ENCODE measurements at places on chromosomes 12 and 14. TPM values are rescaled to one million over a fixed set of nuclear protein-coding genes. Genes with fewer than 3 reads are reported as not detected.

DNA sequence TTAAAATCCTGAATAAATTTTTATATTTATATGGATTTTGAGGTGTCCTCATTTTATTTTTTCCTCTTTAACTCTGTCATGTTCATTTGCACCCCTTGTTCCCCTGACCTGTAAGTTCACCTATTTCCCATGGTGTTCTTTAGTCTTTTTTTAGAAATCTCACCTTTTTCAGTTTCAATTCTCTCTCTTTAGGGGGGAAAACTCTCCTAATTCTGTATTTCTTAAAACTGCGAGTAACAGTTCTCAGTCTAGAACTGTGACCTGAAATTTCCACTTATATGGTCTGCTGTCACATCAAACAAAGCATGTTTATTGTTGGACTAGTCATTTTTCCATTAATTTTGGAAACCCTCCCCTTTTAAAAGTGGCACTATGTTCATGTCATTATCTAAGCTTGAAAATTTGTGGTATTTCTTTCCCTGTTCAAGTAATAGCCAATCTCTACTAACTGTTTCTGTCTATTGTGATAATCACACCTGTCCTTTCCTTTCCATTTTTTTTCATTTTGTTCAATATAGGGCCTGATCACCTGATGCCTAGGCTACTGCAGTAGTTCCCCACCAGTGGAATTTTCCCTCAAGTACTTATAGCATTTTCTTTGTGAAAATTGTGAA is 14.0 kb upstream of the FBXO33 start:
- no peak for DNase-seq

GRCh38 chr14:62179367-62180018 is 417.3 kb downstream of the SNAPC1 start:
- no peak for DNase-seq

DNA sequence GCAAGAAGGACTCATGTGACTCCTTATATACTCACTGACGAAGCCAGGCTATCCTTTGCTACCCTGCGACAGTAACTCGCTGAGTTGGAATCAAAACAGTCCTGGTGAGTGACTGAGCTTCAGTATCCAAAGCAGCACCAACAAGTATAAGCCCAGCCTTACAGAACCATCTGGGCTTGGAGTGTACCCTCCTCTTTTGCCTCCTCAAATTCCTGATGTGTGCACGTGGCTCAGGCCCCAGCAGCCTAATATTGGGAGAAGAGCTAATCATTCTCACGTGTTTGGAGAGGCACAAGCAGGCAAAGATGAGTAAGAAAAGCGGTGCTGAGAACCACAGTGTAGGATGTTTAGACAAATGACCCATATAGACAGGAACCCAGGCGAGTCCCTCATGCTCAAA is 34.4 kb downstream of the PPTC7 start:
- no peak for DNase-seq

DNA sequence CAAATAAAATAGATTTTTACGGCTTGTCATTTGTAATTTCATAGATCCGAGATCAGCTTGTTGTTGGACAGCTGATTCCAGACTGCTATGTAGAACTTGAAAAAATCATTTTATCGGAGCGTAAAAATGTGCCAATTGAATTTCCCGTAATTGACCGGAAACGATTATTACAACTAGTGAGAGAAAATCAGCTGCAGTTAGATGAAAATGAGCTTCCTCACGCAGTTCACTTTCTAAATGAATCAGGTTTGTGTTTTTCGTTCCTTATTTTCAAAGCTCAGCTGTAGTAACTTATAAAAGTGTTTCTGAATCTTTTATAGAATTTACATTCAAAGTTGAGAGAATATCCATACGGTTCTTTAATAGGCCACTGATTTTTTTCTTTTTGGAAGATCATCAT is 89.1 kb downstream of the LRRK2 start:
- DNase-seq: no peak

DNA sequence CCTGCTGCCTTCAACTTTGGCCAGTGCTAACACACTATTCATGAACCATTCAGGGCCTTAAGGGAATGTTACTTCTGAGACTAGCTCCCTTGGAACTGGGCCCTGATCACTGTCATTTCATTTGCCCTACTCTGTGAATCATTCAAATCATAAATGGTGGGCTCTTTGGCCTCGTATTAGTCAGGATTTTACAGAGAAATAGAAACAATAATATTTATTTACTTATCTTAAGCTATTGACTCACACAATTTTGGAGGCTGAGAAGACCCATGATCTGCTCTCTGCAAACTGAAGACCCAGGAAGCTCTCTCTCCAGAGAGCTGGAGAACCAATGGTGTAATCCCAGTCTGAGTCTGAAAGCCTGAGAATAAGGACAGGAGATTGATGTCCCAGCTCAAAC is 398.5 kb downstream of the LRIG3 start:
- no peak for DNase-seq

Gene DBX2
- not detected for polyA plus RNA-seq
